Right hindlimb (tissue), 1 donor: ENCODE measurements at places on chromosomes 2 and 18.

- DNase-seq: no peak
Measured at GRCh38 chr2:15642011-15642814, 50.5 kb downstream of the DDX1 start.

DNA sequence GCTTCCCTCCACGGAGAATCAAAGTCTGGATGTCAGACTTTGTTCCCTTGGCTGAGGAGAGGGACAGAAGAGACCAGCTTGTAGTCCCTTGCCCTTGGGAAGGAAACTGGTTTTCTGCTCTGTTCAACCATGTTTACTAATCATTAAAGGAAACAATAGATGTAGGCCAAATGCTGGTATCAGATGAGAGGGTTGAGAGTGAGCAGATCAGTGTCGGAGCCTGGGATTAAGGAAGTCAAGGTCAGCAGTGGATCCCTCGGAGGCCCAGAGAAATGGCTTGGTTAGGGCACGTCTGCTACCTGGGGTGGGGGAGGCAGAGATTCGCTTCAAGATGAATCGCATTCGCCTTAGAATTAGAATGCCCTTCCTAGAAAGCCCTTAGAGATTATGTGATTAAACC, 109.1 kb downstream of the MYCN start:
- no peak for DNase-seq

GRCh38 chr2:171513719-171514160, 8.5 kb upstream of the CYBRD1 start:
- no peak for DNase-seq

DNA sequence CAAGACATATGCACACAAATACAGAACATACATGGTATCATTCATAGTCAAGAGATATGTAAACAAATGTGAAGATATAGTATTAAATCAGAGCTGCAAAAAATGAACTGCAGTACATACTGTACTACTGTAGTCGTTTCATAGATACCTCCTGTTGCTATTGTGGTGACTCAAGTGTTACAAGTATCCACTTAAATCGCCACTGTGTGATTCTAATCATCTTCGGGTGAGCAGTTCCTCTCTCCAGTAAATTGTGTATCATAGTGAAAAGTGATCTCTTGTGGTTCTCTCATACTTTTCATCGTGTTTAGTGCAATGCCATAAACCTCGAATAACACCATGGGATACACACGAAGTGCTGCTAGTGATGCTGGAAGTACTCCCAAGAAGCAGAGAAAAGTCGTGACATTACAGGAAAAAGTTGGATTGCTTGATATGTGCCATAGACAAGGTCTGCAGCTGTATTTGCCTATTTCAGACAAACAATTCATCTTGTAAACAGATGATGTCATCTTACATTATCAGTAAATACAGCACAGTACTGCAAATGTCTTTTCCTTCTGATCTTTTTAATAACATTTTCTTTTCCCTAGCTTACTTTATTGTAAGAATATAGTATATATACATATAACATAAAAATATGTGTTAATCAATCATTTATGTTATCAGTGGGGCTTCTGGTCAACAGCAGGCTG, 222.2 kb downstream of the BCL11A start:
- DNase-seq: no peak

DNA sequence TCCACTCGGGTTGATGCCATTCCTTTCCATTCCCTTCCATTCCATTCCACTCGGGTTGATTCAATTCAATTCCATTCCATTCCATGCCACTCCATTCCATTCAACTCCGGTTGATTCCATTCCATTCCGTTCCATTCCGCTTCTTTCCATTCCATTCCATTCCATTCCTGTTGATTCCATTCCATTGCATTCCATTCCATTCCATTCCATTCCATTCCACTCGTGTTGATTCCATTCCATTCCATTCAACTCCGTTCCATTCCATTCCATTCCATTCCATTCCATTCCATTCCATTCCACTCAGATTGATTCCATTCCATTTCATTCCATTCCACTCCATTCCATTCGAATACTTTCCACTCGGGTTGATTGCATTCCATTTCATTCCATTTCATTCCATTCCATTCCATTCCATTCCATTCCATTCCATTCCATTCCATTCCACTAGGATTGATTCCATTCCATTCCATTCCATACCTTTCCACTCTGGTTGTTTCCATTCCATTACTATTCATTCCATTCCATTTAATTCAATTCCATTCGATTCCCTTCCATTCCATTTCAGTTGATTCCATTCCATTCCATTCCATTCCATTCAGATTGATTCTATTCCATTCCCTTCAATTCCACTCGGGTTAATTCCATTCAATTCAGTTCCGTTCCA, 1141.8 kb downstream of the RPIA start:
- no peak for DNase-seq

DNA sequence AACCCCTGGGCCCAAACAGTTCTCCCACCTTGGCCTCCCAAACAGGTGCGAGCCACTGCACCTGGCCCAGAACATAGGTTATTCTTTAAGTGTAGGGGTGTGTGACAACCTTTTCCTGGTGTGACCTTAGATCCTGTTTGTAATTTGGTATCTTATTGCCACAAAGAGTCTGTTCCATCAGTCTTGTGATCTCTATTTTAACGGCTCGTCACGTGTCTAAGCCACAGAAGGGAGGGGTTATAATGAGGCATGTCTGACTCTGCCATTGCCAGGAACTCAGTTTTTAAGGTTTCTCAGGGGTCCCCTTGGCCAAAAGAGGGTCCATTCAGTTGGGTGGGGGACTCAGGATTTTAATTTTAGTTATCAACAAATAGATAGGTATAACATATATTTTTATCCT, 4.4 kb upstream of the ALS2 start:
- DNase-seq: no peak

DNA sequence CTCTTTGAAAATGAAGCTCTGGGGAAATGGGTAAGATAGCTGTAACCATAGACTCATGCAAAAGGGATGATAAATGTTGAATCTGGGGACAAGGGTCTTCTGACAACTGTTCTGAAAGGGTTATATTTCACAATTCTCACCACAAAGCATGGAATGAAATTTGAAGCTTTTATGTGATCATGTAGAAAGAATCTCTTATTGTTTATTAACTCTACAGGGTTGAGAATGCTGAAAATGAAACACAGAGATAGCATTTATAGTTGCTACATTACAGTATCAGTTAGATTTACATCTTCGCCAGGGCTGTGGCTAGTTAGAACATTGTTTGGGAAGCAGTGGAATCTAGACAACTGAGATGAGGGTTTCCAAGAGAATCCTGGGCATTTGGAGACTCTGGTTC, 97.4 kb upstream of the LHCGR start:
- DNase-seq: no peak

DNA sequence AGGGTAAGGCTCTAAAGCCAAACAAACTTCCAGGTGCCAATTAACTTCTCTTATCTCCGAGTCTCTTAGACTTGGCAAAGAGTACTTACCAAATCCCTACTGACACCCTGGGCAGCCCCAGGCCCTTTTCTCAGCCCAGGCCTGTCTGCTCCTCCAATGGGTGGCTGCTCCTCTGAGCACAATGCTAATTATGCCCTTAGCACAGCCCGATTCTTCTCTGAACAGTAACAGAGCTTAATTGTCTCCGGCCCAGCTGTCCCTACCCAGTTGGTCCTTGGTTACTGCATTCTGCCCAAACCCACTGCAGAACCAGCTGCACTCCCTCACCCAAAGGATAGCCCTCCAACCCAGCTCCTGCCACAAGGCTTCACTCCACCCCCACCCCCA, 110.3 kb downstream of the SMAD7 start:
- peak; percentile 26 for DNase-seq

GRCh38 chr2:187698374-187699110, 144.3 kb upstream of the TFPI start:
- no peak for DNase-seq

GRCh38 chr2:206799083-206799482, 33.7 kb downstream of the FASTKD2 start:
- DNase-seq: no peak

DNA sequence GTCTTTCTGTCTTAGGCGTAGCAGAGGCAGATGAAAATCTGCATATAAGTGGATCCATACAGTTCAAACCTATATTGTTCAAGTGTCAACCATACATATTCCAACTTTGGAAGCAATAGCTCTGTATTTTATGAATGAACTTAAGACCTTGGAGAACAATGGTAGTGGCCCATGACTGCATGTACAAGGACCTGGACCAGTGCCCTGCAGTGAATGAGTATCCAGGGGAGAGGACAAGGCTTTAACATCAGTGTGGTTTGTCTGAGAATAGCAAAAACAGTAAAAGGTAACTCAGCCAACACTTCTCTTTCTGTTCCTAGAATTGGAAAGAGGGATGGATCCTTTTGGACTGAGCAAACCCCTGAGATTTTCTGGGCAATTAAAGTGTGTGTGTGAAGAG, 230.8 kb upstream of the LINC00305 start:
- no peak for DNase-seq

DNA sequence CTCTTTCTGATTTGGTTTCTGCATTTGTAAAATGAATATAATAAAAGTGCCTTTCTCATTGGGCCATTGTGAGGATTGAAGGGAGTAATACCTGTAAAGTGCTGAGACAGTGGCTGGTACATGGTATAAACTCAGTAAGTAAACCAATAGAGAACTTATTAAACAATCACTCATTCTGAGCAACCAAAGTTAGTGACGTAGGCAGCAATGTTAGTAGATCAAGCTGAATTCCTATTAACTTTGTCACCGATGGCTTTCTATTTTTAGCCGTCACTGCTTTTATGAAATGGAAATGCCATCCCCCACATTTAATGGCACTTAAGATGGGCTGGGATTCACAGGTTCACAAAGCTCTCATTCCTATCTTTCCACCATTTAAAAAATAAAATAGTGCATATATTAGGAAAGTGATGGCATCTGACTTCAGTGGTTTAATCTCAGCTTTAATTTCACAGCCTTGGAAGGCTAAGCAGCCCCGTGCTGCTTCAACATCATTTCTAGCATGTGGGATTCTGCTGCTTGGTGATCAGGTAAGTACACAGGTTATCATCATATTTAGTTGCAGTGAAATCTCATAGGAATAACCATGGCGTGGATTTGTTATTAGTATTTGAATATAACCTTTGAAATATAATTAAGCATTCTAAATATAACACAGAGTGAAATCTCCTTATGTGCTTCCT, 17.6 kb upstream of the PPP4R1 start:
- no peak for DNase-seq

GRCh38 chr18:59386909-59387686, 28.0 kb upstream of the LMAN1 start:
- DNase-seq: no peak

DNA sequence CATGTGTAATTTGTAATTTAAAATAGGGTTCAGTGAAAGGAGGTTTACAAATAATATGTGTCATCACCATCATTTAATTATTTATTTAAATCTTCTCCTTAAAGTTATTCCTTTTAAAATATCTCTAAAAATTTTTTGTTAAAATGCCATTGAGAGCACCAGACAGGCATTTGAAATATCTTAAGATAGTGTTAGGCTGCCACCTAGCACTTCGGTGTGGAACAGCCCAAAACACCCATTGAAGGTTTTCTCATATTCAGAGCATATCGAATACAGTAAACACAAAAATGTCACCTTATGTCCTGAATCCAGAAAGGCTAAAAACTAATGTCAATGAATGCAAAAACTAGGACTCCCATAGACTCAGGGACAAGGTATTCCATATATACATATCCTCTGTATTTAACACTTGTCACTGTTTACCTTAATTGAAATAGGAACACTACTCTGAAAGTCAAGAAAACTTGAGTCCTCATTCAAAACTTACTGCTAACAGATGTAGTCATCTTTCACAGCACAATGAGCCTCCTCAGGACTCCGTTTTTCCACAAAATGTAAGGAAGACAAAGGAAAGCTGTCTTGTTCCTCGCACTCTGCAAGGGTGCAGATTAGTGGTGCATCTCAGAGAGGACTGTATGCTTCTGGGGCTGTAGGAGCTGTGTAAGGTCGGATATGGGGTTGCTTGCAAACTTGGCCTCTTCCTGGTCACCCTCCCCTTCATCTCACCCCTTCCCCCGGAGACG, 329.5 kb downstream of the PAX3 start:
- peak; percentile 42 for DNase-seq

- no peak for DNase-seq
Measured at GRCh38 chr2:873651-874580, 76.7 kb upstream of the SNTG2 start.

DNA sequence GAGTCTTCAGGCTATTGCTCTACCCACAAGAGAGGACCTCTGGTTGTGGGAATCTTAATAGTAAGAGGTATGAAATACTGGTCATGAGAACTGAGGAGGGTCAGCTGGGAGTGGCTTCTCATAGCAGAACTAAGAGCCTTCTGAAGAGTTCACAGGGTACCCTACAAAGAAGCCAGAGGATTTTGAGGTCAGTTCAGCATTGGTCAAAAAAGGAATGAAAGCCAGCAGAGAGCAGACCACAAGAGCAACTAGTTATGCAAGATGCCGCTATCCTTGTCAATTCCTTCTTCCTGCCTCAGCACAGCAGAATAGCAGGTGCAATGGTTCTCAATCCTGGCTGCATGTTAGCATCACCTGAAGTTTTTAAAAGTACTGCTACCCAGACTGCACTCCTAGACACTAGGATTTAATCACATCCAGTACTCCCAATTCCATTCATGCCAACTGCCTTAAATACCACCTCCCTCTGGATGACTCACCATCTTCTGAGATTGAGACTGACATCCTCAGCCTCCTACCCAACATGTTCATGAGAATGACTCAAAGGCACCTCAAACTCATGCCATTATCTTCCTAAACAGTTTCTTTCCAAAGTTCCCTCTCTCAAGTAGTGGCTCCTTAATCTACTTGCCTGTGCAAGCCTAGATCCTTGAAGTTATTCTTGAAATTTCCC, 81.0 kb upstream of the RBMS1 start:
- DNase-seq: no peak

DNA sequence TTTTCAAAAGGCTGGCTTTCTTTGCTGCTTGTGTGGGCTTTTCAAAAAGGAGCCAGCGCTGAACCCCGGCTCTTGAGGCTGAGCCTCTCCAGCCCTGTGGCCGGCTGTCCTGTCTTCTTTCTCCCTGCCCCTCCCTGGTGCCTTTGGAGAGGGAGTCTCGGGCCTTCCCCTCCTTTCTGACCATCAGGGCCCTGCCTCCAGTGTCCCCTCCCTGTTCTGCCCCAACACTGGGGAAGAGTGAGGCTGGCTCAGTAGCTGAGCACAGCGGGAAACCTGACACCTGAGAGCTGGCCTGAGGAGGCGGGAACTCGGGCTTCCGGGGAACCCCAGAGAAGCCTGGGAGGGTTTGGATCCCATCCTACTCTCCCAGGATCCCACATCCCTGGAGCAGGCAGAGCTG, 232.1 kb downstream of the LOXHD1 start:
- no peak for DNase-seq

- DNase-seq: no peak
Measured at GRCh38 chr2:119326938-119327337, 39.7 kb downstream of the C2orf76 start.

GRCh38 chr18:67074309-67074708, 442.2 kb downstream of the DSEL start:
- no peak for DNase-seq

GRCh38 chr18:12085136-12085535, 8.5 kb upstream of the ANKRD62 start:
- no peak for DNase-seq

DNA sequence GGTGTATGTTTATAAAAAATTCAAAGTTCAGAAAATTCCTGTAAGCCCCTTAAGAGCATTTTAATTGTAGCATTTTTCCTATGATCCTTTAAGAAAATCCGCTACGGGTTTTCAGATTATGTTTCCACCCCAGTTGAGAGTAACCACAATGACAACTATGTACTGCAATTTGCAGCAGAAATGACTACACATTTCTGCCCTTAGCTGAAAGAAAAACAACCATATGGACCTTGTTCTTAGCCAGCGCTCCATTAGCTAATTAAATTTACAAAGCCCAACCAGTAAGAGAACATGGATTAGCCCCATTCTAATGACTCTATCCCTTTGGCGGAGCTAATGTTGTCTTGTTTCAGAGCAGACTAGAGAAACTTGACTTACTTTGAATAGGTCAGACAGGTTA, 247.6 kb downstream of the SLC8A1 start:
- DNase-seq: no peak
